ENCODE measurements at places on chromosomes 4 and X.

GRCh38 chrX:9110808-9111207 is 76.9 kb upstream of the FAM9B start:
- DNase-seq, result no peak

DNA sequence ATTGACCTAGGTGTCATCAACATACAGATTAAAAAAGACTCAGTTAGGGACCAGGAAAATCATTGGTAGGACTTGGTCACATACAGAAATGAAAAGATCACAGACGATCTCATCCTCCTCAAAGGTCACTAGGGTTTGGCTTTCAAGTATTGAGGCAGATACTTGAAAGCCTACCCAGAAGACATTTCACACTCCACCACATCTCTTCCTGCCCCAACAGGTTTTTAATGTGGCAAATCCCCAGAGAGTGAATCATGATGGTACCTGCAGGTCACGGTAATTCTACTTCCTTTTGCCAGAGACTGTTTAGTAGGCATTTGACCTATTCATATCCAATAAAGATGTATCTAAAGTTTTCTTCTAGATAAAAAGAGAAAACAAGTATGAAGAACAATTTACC is 44.1 kb downstream of the INPP4B start:
- peak; percentile 63 for DNase-seq

DNA sequence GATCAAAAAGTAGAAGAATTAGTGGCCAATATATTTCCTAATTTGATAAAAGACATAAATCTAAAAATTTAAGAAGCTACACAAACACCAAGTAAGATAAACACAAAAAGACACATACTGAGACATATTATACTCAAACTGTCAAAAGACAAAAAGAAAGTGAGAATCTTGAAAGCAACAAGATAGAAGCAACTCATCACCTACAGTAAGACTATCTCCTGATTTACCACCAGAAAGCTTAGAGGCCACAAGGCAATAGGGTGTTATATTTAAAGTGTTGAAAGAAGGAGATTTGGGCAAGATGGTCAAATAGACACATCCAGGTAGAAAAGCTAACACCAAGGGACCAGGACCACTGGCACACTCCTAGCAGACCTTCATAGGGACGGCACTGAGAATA is 79.4 kb downstream of the ITM2A start:
- no peak for DNase-seq

- DNase-seq, result no peak
Measured at GRCh38 chr4:66585767-66586166, 915.5 kb upstream of the EPHA5 start.

- no peak for DNase-seq
Measured at GRCh38 chrX:64196606-64197005, 8.9 kb downstream of the AMER1 start.

- no peak for DNase-seq
Measured at GRCh38 chrX:153723351-153724251, 586 bp downstream of the BCAP31 start.
